ENCODE measurements at places on chromosomes 5 and 9. TPM values are rescaled to one million over a fixed set of nuclear protein-coding genes. Genes with fewer than 3 reads are reported as not detected.

Gene FAM174A
- total RNA-seq, result 6.2 TPM

DNA sequence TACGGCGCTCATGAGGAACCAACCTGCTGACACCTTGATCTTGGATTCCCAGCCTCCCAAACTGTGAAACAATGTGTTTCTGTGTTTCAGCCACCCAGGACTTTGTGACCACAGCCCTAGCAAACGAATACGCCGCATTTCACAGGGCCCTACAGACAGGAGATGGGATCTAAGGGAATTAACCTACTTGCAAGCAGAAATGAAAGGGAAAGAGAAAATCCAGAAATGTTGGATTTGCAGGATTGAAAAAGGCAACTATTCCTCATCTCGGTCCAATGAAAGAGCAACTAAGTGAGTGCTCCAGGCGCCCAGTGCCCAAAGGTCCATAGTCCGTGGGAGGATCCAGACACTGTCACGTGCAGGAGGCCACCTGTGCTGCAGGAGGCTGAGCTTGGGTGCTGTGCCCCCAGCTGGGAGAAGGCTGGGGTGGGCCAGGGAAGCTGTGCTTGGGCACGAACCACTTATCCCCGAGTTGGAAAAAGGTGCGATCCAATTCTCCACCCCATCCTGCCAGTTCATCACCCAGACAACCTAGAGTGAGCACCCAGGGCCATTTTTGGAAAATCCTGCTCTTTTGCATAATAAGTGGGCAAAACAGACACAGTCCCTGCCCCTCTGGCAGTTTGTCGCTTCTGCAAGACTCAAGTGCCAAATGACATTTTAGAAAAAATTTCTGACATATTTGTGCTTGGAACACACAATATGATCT is 177.9 kb downstream of the C9orf50 start:
- H3K36me3 ChIP-seq, result no peaks in the 10 kb centered on the region
- no peak overlapping the region for H3K27ac ChIP-seq
- peaks cover 2% of the 10 kb centered on the region for H3K4me1 ChIP-seq
- DNase-seq, result no peak
- no peak overlapping the region for H3K4me3 ChIP-seq

DNA sequence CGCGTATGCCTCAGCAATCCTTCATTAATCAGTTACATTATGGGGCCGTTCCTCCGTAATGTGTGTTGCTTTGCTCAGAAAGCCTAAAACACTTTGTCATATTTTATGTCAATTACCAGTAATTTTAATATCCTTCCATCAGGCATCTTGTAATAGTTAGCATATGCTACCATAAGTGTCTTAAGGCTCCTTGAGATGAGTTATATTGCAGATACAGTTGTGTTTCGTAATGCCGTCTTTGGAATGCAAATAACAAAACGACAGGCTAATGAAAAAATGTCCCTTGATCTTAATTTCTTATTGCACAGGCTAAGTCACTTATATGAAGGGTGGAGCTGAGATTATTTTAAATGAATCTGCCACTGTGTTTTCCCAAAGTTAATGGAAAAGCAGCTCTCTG is 50.5 kb downstream of the TBCA start:
- H3K36me3 ChIP-seq, result no peaks in the 10 kb centered on the region
- no peak overlapping the region for H3K4me3 ChIP-seq
- no peaks in the 10 kb centered on the region for H3K4me1 ChIP-seq
- H3K27me3 ChIP-seq, result no peaks in the 10 kb centered on the region
- DNase-seq, result no peak

GRCh38 chr9:33921967-33922895 is 105.3 kb downstream of the UBE2R2 start:
- DNase-seq, result peak; percentile 6
- H3K27me3 ChIP-seq, result no peaks in the 10 kb centered on the region
- no peaks in the 10 kb centered on the region for H3K4me1 ChIP-seq
- H3K27ac ChIP-seq, result no peak overlapping the region
- H3K4me3 ChIP-seq, result no peak overlapping the region

GRCh38 chr5:68214482-68215207 is 911 bp upstream of the PIK3R1 start:
- no peaks in the 10 kb centered on the region for H3K27me3 ChIP-seq
- peaks cover 24% of the 10 kb centered on the region for H3K4me1 ChIP-seq
- no peak for DNase-seq
- H3K36me3 ChIP-seq, result no peaks in the 10 kb centered on the region

DNA sequence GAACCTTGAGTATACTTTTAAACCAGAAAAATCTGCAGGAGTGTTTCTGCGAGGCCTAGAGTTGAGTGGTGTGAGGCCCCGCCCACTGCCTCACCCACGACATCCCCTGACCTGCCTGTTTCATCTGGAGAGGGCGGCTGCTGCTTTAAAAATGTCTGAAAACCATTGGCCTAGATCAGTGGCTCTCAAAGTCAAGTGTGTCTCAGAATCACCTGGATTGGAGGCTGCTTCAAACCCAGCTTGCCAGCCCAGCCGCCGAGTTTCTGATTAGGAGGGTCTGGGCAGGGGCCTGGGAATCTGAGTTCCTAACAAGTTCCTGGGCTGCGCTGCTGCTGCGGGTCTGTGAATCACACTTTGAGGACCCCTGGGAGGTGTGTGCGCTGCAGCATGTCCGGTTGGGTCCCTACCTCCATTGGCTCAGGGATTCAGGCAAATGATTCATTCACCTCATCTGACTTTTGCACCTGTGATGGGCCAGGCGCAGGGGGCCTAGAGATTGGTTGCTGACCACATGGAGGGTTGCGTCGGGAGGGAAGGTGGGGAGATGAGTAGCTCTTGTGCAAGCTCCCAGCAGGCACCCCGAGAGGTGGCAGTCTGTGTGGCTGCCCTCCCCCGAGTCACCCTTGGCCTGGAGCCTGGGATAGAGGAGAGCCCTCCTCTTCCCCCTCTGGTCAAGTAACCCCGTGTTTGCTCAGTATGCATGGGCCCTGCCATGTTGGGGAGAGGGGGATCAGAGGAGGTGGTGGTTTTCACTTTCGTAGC is 27.6 kb upstream of the HMCN2 start:
- no peak overlapping the region for H3K27ac ChIP-seq
- no peak for DNase-seq
- no peak overlapping the region for H3K4me3 ChIP-seq
- peaks cover 34% of the 10 kb centered on the region for H3K4me1 ChIP-seq
- no peaks in the 10 kb centered on the region for H3K27me3 ChIP-seq
- H3K36me3 ChIP-seq, result no peaks in the 10 kb centered on the region

- no peak overlapping the region for H3K4me3 ChIP-seq
- H3K36me3 ChIP-seq, result no peaks in the 10 kb centered on the region
- DNase-seq, result no peak
- H3K27ac ChIP-seq, result no peak overlapping the region
- no peaks in the 10 kb centered on the region for H3K27me3 ChIP-seq
Measured at GRCh38 chr5:9888501-9888901, 258.4 kb upstream of the TAS2R1 start.

GRCh38 chr9:137195525-137196220 is 4.9 kb downstream of the TPRN start:
- no peak for DNase-seq
- H3K36me3 ChIP-seq, result peaks cover 4% of the 10 kb centered on the region
- H3K4me1 ChIP-seq, result no peaks in the 10 kb centered on the region
- no peak overlapping the region for H3K4me3 ChIP-seq

GRCh38 chr9:125974705-125975104 is 227.5 kb downstream of the PBX3 start:
- H3K27me3 ChIP-seq, result no peaks in the 10 kb centered on the region
- no peaks in the 10 kb centered on the region for H3K4me1 ChIP-seq
- no peak overlapping the region for H3K27ac ChIP-seq
- no peaks in the 10 kb centered on the region for H3K36me3 ChIP-seq
- DNase-seq, result no peak

- peaks cover 18% of the 10 kb centered on the region for H3K27me3 ChIP-seq
- no peak for DNase-seq
- no peak overlapping the region for H3K27ac ChIP-seq
- no peaks in the 10 kb centered on the region for H3K36me3 ChIP-seq
- H3K4me1 ChIP-seq, result no peaks in the 10 kb centered on the region
- no peak overlapping the region for H3K4me3 ChIP-seq
Measured at GRCh38 chr9:79255651-79256260, 316.0 kb upstream of the TLE4 start.

DNA sequence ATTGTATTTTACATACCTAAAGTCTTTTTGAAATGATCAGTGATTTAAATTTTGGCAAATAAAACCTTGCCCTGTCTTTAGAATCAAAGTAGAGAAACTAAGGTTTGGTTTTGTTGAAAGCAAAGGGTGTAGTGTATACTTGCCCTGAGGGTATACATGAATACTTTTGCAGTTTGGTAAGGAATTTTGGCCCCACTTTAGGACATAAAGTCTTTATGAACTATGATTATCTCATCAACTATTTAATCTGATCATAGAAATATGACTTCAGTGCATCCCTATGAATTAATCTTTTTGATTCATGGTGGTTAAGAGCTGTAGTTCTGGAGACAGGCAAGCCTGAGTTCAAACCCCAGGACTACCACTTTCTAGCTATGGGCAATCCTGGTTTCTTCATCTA is 17.7 kb downstream of the RAD1 start:
- DNase-seq, result no peak
- H3K27ac ChIP-seq, result no peak overlapping the region
- H3K4me3 ChIP-seq, result no peak overlapping the region
- H3K4me1 ChIP-seq, result no peaks in the 10 kb centered on the region
